ENCODE measurements at places on chromosomes 1 and 21.

DNA sequence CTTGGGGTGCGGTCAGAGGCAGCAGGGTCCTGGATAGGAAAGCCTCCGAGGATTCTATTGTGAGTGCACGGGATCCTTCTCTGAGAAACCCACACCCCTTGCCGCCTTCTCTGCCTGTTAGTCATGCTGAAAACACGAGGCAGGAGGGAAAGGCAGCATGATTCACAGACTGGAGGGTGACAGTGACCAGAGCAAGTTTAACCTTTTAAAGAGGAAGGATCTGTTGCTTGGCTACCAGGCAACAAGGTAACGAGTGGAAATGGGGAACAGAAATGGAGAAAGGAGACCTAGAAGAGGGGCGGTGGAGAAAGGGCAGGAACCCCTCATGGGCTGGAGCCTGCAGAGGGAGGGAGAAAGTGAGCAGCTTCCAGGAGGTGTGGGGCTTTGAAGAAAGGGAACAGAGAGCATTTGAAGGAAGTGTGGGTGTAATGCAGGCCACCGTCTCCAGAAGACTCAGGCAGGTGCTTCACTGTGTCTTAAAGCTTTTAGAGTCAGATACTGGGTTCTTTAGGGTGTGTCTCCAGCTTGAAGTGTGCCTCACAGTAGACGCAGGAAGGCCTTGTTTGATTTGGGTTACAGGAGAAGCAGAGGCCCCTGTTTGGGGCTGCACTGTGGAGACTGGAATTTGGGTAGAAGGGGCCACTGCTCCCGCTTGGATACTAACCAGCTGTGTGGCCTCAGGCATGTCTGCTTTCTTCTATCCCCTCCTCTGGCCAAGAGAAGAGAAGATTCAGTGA lies 19.1 kb downstream of the OPTC start:
- peaks cover 4% of the 10 kb centered on the region for H3K27me3 ChIP-seq
- H3K36me3 ChIP-seq, result no peaks in the 10 kb centered on the region
- no peak overlapping the region for H3K27ac ChIP-seq
- H3K4me1 ChIP-seq, result peaks cover 18% of the 10 kb centered on the region
- DNase-seq, result no peak

- DNase-seq, result no peak
- no peaks in the 10 kb centered on the region for H3K27me3 ChIP-seq
- no peak overlapping the region for H3K27ac ChIP-seq
- H3K4me1 ChIP-seq, result no peaks in the 10 kb centered on the region
- no peaks in the 10 kb centered on the region for H3K36me3 ChIP-seq
These were observed 1.6 kb downstream of the PPP1R15B start for GRCh38 chr1:204409836-204410687.

GRCh38 chr1:53503433-53504217 lies 44.4 kb downstream of the DMRTB1 start:
- H3K36me3 ChIP-seq, result no peaks in the 10 kb centered on the region
- peaks cover 7% of the 10 kb centered on the region for H3K4me1 ChIP-seq
- no peak overlapping the region for H3K4me3 ChIP-seq
- H3K27ac ChIP-seq, result no peak overlapping the region
- H3K27me3 ChIP-seq, result no peaks in the 10 kb centered on the region

DNA sequence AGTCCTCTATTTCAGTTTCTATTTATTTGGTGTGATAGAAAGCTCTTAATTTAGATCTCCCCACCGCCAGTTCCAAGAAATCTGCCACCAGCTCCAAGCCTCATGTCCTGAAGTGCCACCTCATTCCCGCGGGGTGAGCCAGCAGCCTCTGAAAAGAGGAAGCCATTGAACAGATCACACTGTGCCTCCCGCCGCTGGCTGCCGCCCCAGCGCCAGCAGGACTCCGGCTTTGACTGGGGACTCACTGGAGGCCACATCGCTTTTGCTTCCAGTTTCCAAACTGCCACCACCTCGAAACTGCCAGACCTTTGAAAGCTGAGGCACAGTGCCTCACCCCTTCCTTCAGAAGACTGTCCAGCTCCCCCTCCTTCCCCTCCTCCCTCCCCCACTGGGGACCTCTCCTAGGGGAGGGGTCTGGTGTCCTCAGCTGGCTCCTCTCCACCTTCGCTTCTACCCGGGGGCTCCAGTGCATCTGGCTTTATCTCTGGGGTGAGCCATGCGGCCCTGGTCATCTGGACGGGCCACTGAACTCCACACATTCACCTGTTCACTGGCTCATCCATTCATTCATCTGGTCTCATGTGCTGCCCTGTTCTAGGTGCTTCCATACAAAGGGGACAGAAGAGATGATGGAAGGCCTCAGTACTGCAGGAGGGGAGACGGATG lies 58.9 kb downstream of the VPS26C start:
- H3K27ac ChIP-seq, result no peak overlapping the region
- H3K4me1 ChIP-seq, result no peaks in the 10 kb centered on the region
- no peaks in the 10 kb centered on the region for H3K27me3 ChIP-seq
- DNase-seq, result no peak
- no peak overlapping the region for H3K4me3 ChIP-seq

DNA sequence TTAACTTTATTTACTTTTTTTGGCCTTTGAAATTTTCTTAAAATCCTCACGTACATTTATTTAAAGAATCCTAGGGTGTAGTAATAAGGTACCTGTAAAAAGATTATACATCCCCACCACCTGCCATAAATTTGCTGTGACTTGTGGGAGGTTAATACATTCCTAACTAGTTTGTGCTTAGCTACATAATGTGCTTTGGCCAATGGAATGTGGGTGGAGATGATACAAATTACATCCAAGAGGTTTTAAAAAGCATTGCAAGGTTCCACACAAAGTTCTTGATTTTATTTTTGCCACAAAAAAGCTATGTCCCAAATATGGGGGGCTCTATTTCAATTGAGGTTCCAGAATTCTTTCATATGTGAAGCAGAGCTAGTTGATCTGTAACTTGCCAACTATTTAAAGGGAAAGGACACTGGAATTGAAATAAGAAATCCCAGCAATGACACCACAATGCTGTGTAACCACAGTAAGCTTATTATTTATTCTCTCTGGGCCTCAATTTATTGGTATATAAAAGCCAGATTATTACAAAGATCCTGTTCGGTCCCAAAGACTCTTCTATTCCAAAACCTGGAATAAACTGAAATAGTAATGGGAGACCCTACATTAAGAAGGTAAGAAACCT lies 15.7 kb downstream of the ASPM start:
- H3K4me1 ChIP-seq, result no peaks in the 10 kb centered on the region
- no peak overlapping the region for H3K4me3 ChIP-seq
- no peak for DNase-seq
- no peaks in the 10 kb centered on the region for H3K27me3 ChIP-seq
- no peak overlapping the region for H3K27ac ChIP-seq

- no peaks in the 10 kb centered on the region for H3K27me3 ChIP-seq
- no peak overlapping the region for H3K27ac ChIP-seq
- H3K36me3 ChIP-seq, result no peaks in the 10 kb centered on the region
- no peak for DNase-seq
These were observed 25.4 kb upstream of the S100A7 start for GRCh38 chr1:153485863-153486262.

- no peaks in the 10 kb centered on the region for H3K36me3 ChIP-seq
- H3K4me1 ChIP-seq, result no peaks in the 10 kb centered on the region
- no peak overlapping the region for H3K4me3 ChIP-seq
These were observed 53.3 kb downstream of the ERO1B start for GRCh38 chr1:236228411-236228810.

- no peak for DNase-seq
- H3K4me3 ChIP-seq, result no peak overlapping the region
- no peaks in the 10 kb centered on the region for H3K4me1 ChIP-seq
- H3K27ac ChIP-seq, result no peak overlapping the region
- H3K27me3 ChIP-seq, result no peaks in the 10 kb centered on the region
These were observed 129.5 kb upstream of the ARHGEF16 start for GRCh38 chr1:3324704-3325535.

DNA sequence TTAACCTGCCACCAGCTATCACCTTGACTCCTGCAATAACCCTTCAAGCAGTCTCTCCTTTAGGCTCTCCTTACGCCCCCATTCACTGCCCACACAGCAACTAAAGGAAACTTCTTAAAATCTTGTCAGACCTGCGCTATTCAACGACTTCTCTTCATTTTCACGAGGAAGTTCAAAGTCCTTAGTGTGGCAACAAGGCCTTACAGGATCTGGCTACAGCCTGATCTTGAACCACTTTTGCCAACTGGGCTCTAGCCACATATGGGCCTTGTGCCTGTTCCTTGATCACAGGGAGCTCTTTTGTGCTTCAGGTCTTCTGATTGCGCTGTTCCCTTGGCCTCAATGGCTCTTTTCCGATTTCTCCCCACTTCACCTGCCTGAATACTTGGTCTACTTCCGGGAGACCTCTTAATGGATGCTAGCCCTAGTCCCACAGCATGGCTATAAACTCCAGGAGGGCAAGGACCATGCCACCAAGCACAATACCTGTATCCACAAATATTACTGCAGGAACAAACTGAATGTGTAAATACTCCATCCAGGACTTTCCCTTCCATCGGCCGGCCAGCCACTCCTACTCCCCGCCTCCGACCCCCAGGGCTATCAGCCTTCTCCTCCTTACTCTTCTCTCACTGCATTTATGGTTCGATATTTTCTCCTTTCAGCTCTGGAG lies 2.3 kb upstream of the CTNNBIP1 start:
- peaks cover 4% of the 10 kb centered on the region for H3K4me1 ChIP-seq
- no peak overlapping the region for H3K27ac ChIP-seq
- no peak for DNase-seq
- no peaks in the 10 kb centered on the region for H3K36me3 ChIP-seq

GRCh38 chr1:60841116-60842046 lies 241.0 kb upstream of the NFIA start:
- no peaks in the 10 kb centered on the region for H3K36me3 ChIP-seq
- no peak for DNase-seq
- no peaks in the 10 kb centered on the region for H3K27me3 ChIP-seq
- no peaks in the 10 kb centered on the region for H3K4me1 ChIP-seq

GRCh38 chr1:12338017-12338416 lies 108.2 kb downstream of the VPS13D start:
- no peak overlapping the region for H3K27ac ChIP-seq
- no peak for DNase-seq
- H3K4me3 ChIP-seq, result no peak overlapping the region
- no peaks in the 10 kb centered on the region for H3K27me3 ChIP-seq
- H3K36me3 ChIP-seq, result peaks cover 4% of the 10 kb centered on the region
- no peaks in the 10 kb centered on the region for H3K4me1 ChIP-seq

- H3K36me3 ChIP-seq, result no peaks in the 10 kb centered on the region
- no peak overlapping the region for H3K27ac ChIP-seq
- no peaks in the 10 kb centered on the region for H3K27me3 ChIP-seq
- H3K4me3 ChIP-seq, result no peak overlapping the region
- H3K4me1 ChIP-seq, result no peaks in the 10 kb centered on the region
These were observed 131.8 kb upstream of the PKN2 start for GRCh38 chr1:88552226-88552625.

GRCh38 chr1:89831462-89832120 lies 10.8 kb downstream of the LRRC8D start:
- peaks cover 13% of the 10 kb centered on the region for H3K4me1 ChIP-seq
- H3K4me3 ChIP-seq, result no peak overlapping the region
- no peaks in the 10 kb centered on the region for H3K36me3 ChIP-seq
- no peaks in the 10 kb centered on the region for H3K27me3 ChIP-seq
- H3K27ac ChIP-seq, result no peak overlapping the region

GRCh38 chr1:101290922-101291561 lies 54.2 kb downstream of the S1PR1 start:
- H3K36me3 ChIP-seq, result no peaks in the 10 kb centered on the region
- no peaks in the 10 kb centered on the region for H3K27me3 ChIP-seq
- H3K4me3 ChIP-seq, result no peak overlapping the region
- no peaks in the 10 kb centered on the region for H3K4me1 ChIP-seq

GRCh38 chr1:40955266-40955665 lies 24.2 kb upstream of the CTPS1 start:
- H3K27ac ChIP-seq, result no peak overlapping the region
- no peak overlapping the region for H3K4me3 ChIP-seq
- no peaks in the 10 kb centered on the region for H3K27me3 ChIP-seq
- no peak for DNase-seq
- peaks cover 1% of the 10 kb centered on the region for H3K4me1 ChIP-seq

- H3K4me3 ChIP-seq, result no peak overlapping the region
- H3K27ac ChIP-seq, result no peak overlapping the region
- H3K4me1 ChIP-seq, result peaks cover 1% of the 10 kb centered on the region
- DNase-seq, result no peak
These were observed 80.7 kb upstream of the KAZN start for GRCh38 chr1:14517841-14518180.

DNA sequence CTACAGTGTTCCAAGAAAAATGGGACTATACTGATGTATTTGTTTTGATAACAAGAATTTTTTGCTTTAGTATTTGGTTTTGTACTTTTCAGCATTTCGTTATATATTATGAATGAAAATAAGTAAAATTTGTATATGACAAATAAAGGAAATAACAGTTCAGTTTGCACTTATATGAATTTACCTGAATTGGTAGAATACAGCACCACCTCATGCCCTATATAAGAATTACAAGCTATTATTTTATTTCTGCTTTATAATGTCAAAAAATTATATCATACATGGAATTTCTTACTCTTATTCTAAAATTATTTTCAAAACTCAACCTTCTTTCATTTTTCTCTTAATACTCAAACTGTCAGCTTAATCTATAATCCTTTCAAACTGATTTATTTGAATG lies 14.6 kb downstream of the EFCAB7 start:
- no peaks in the 10 kb centered on the region for H3K27me3 ChIP-seq
- no peak overlapping the region for H3K27ac ChIP-seq
- peaks cover 1% of the 10 kb centered on the region for H3K4me1 ChIP-seq
- DNase-seq, result no peak
- H3K36me3 ChIP-seq, result no peaks in the 10 kb centered on the region

DNA sequence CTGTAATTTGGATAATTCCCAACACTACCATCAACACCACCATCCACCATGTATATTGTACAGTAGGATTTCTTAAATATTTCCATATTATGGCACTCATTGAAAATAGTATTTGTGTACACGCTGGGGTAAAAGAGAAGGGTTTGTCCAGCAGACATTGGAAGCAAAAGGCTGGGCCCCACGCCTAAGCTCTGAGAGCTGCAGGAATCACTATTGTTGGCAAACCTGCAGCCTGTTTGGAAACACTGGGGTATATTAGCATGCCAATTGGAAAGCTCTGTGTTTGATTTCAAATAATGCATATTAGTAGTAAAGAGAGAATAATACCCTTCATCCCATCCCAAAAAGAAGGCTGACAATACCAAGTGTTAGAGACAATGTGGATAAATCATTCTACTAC lies 81.5 kb upstream of the DPYD start:
- no peak overlapping the region for H3K4me3 ChIP-seq
- no peaks in the 10 kb centered on the region for H3K36me3 ChIP-seq
- no peaks in the 10 kb centered on the region for H3K27me3 ChIP-seq
- no peak overlapping the region for H3K27ac ChIP-seq
- no peak for DNase-seq

GRCh38 chr1:222713091-222713961 lies 962 bp downstream of the BROX start:
- H3K4me1 ChIP-seq, result no peaks in the 10 kb centered on the region
- no peaks in the 10 kb centered on the region for H3K36me3 ChIP-seq
- H3K27ac ChIP-seq, result no peak overlapping the region
- H3K27me3 ChIP-seq, result no peaks in the 10 kb centered on the region
- DNase-seq, result peak; percentile 92

GRCh38 chr1:224262373-224263054 lies 67.5 kb downstream of the NVL start:
- H3K36me3 ChIP-seq, result no peaks in the 10 kb centered on the region
- no peak overlapping the region for H3K4me3 ChIP-seq
- H3K4me1 ChIP-seq, result no peaks in the 10 kb centered on the region
- no peak overlapping the region for H3K27ac ChIP-seq
- DNase-seq, result no peak

- H3K27me3 ChIP-seq, result no peaks in the 10 kb centered on the region
- no peaks in the 10 kb centered on the region for H3K36me3 ChIP-seq
- H3K27ac ChIP-seq, result no peak overlapping the region
- DNase-seq, result no peak
- H3K4me1 ChIP-seq, result no peaks in the 10 kb centered on the region
These were observed 32.7 kb upstream of the DHCR24 start for GRCh38 chr1:54919367-54920359.

Measured in iPS DF 6.9 (cell line).